Activated CD8-positive, alpha-beta T cell treated with anti-CD3 and anti-CD28 coated beads, Interleukin-2, amount 10 ng/mL, durations not matched to agents 7 days and 5 days (primary cell): ENCODE measurements at places on chromosomes 6 and 20. TPM values are rescaled to one million over a fixed set of nuclear protein-coding genes. Genes with fewer than 3 reads are reported as not detected.

The RAD21L1 gene
- not detected for total RNA-seq

The RBPJL gene
- not detected for total RNA-seq

The PDCD2 gene
- 74.0 TPM for total RNA-seq

The BPI gene
- not detected for total RNA-seq

The PBOV1 gene
- not detected for total RNA-seq

The ULBP2 gene
- total RNA-seq: 0.40 TPM

The ANKEF1 gene
- total RNA-seq: 3.9 TPM

The SMLR1 gene
- total RNA-seq: not detected

The ZSCAN23 gene
- 0.83 TPM for total RNA-seq

The ADGB gene
- not detected for total RNA-seq

The GTF3C6 gene
- 93.9 TPM for total RNA-seq

GRCh38 chr6:168045706-168046620 lies 33.0 kb downstream of the FRMD1 start:
- no peak for DNase-seq

GRCh38 chr6:56706981-56707726 lies 64.5 kb upstream of the DST start:
- DNase-seq: no peak

GRCh38 chr6:155380666-155381332 lies 66.5 kb upstream of the TFB1M start:
- no peak for DNase-seq

DNA sequence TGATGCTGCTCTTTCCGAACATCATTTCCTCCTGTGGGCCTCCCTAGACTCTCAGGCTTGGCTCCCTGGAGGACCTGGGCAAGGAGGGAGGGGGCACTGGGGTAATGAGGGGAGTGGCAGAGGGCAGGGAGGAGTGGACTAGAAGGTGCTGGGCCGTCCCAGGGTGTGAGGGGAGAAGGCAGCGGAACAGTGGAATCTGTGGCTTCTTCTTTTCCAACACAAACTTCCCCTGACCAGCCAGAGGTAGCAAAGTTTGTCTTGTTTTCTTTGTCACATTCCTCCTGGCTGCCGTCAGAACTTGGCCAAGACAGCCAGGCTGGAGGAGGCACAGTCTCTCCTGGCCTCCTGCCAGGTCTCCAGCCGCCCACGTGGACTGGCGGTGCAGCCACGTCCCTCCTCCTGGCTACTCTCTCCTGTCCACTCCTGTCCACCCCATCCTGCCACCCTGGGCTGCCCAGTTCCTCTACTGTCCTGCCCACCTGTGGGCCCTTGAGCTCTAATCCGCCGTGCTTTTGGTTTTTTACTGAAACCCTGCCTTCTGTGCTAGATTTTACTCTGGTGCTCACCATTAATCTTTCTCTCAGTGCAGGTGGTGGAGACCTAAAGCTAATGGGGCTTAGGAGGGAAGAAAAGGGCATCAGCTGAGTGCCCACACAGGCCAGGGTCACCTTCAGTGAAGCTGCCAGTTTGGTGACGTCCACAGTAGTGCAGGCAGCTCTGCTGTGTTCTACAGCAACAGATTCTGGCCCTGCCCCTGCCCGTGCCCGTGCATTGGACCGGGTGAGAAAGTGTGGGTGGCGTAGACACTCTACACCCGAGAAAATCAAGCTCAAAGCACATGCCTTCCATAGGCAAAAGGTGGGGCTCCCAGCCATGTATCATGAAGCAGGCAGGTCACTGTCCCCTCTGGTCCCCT lies 2.8 kb upstream of the CDSN start:
- DNase-seq: no peak

DNA sequence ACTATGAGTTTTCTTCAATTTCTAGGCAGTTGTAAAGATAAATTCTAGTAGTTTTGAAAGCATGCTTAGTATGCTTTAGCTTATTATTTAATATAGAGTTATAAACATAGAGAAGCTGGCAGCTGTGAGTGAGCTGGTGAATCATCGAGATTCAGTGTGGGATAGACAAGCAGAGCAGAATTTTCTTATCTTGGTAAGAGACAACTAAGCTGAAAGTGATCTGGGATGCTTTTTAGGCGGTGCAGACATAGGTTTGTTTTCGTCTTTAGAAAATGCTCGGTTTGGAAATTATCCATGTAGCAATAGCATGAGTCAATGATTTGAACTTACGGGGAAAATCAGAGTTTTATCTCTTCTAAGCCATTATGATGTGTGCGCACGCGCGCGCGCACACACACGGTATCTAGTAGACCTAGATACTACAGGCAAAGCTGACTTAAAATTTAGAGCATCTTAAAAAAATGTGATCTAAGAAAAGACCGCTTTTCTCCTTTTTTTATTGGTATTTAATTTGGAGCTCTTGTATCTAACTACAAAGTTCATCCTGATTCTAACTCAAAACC lies 128.3 kb upstream of the MAP3K7 start:
- DNase-seq: no peak

DNA sequence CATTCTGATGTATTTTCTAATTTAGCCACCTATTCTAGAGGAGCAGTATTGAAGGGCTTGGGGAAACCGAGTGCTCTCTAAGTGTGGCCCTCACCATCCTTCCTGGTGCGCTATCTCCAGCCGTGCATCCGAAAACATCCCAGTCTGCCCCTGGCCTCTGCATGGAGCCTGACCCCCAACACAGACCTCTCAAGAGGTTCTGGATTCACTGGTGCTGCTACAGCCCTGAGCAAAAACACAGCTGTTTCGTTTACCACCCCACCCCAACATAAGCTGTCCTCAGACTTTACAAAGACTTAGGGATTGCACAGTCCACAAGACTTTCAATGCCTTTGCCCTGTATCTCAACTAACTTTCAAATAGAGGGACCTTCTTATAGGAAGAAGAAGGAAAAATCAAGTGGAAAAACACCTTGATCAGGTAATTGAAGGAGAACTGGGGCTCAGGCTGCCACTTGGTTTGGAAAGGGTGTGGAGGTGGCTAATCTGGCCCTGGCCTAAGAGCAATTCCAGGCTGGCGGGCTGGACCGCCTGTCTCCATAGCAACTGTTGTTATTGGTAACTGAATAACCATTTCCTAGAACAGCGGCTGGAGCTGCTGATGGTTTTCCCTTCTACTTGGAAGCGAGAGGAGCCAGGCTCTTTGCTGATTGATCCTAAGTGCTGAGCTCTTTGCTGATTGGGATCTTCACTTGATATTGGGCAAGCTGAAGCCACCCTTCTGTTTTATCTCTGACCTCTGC lies 90.2 kb upstream of the TOX2 start:
- no peak for DNase-seq

DNA sequence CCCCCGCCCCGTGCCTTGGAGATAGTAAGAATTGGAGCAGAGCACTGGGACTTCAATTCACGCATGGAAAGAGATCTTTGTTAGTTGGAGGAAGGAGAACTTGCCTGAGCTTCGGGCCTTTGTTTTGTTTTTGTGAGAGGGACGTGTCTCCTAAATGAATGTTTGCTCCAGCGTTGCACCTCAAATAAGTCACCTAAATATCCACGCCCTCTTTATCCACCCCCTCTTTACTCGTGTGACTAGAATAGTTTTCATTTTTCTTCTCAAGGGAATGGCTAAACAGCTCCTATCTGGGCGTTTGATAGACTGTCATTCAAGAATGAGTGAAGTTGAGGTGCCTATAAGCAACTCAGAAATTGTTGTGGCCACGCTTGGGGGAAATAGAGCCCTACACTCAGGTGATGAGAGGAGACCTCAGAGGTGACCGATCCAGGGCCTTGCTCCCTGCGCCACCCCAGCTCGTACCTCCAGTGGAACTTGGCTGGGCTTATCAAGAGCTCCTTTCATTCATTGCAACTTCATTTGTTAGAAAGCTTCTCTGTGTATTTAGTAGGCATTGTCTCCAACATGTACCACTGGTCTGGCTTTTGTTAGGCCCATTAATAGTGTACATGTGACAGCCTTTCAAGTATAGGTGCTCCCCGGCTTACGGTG lies 861 bp downstream of the PCMTD2 start:
- DNase-seq: no peak

- no peak for DNase-seq
Observed at GRCh38 chr6:131290955-131291354, 155.7 kb downstream of the AKAP7 start.

GRCh38 chr6:107488875-107489635 lies 862 bp upstream of the SOBP start:
- peak; percentile 23 for DNase-seq

DNA sequence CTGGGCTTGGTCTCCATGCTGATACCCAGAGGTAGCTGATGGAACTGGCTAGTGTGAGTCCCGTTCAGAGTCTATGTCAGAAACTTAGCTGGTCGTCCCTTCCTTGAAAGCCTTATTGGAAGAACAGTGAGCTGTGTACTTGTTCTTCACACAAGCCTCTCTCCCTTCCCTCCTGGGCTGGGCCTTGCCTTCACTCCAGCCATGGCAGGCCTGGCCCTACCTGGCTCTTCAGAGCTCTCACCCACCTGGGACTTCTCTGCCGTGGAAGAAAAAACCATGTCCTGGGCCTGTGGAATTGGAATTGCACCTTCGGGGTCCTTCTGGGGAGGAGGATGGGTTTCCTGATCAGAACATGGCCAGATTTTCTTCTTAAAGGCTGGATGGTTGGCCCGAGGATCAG lies 20.3 kb upstream of the ZNF831 start:
- DNase-seq: no peak

DNA sequence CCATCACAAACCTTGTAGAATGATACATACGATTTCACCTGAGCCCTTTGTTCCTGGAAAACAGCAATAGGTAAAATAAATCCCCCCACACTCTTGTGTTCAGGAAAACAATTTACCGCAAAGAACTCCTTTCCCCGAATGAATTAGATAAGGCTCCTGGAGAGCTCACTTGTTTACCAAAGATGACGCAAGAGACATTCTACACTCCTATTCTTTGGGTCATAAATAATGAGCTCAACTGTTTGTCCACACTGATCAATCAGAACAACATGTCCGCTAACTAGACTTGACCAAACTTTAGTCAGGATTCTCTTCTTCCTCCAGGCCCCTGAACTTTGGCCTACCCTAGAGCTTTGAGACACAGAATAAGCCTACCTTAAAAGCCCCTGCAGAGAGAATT lies 271.9 kb upstream of the OPRM1 start:
- no peak for DNase-seq

DNA sequence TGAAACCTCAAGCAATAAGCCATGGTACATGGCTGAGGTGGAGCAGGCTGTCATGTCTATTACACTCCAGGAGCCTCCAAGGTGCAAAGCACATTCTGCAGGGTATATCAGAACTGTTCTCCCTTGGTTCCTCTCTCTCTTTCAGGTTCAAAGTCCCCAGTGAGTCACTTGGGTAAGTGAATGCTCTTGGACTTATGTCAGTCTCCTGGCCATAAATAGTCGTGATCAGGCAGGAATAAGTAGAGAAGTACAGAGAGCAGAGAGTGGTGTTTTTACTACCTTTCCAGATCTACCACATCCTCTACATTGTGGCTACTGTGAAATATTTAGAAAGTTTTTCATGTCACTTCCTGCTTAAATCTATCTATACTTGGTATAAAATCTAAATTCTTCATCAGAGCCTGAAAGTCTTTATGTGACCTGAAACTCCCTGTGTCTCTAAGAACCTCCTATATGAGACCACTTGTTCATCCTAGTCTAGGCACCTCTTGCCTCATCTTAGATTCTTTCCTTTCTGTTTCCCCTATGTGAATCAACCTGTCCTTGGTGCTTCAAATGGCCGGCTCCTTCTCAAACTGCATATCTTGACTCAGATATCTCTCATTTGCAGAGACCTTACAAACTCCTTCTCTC lies 1077.6 kb upstream of the MAP3K7 start:
- DNase-seq: no peak

DNA sequence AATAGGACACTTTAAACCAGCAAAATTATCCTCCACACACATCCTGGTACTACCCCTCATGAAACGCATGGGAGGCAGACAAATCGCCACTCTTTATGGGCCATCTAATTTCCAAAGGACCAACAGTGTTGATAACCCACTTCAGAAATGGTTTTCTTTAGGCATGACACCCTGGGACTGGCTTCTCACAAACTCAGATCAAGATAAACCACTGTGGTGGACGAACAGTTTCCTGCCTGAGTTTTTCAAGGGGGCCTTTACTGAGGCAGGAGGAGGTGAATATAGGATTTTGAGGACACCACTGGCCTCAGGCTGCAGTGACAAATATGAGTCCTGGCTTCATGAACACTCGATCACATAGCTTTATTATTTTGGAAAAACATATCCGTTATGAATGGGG lies 26.0 kb downstream of the TRAM2 start:
- no peak for DNase-seq

- DNase-seq: no peak
Observed at GRCh38 chr6:118187568-118188164, 280.6 kb downstream of the SLC35F1 start.

- no peak for DNase-seq
Observed at GRCh38 chr20:17233626-17234025, 6.8 kb downstream of the PCSK2 start.

- no peak for DNase-seq
Observed at GRCh38 chr6:139446768-139447655, 72.6 kb upstream of the CITED2 start.

DNA sequence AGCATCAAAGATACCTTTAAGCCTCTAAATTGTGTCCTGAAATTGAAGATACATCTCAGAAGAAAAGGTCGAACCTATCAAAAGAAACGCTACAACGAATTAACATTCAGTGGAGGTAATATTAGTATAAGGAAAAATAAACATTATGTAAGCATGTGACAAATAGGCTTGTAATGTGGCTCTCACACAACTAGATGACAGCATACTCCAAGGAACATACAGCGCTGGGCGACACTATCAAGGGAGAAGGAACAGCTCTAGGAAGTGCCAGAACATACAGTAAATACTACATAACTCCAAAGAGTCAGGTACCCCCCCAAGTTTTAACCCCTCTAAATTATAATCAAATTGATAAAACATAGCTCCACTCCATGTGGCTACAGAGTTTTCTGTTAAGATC lies 103.5 kb downstream of the LAMP5 start:
- DNase-seq: no peak

GRCh38 chr6:139597771-139598755 lies 223.6 kb upstream of the CITED2 start:
- DNase-seq: no peak

GRCh38 chr6:72966628-72967280 lies 258.5 kb downstream of the KHDC1L start:
- no peak for DNase-seq

GRCh38 chr20:6882561-6883291 lies 115.2 kb downstream of the BMP2 start:
- no peak for DNase-seq

GRCh38 chr20:51029963-51030920 lies 7.3 kb upstream of the KCNG1 start:
- DNase-seq: no peak

DNA sequence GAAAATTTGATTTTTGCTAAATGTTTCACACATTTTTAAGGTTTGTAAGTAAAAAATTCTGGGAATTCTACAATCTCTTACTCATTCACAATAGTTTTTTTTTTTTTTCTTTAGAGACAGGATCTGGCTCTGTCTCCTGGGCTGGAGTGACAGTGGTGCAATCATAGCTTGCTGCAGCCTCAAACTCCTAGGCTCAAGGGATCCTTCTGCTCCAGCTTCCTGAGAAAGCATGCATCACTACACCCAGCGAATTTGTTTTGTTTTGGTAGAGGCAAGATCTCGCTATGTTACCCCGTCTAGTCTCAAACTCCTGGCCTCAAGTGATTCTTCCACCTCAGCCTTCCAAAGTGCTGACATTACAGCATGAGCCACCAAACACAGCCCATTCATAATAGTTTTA lies 232.8 kb downstream of the GJA1 start:
- DNase-seq: no peak
